ENCODE measurements at places on chromosomes 2 and 18.

- no peak for DNase-seq
Measured at GRCh38 chr2:241151934-241152660, 1.8 kb downstream of the PPP1R7 start.

DNA sequence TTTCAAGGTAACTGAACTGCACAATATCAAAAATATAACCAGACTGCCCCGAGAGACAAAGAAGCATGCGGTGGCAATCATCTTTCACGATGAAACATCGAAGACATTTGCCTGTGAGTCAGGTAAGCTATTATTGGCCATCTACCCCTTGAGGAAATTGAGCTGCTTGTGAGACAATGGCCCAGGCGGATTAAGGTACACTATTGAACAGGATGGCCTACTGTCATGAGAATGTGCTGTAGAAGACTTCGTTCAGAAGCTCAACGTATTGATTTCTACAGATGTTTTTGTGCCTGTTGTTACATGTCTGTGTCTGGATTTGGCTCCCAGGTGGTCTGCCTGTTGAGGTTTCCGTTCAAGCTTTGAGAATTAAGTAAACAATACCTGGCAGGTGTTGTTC is 198.7 kb downstream of the DOK6 start:
- DNase-seq = no peak

GRCh38 chr2:46847726-46848412 is 67.7 kb downstream of the MCFD2 start:
- no peak for DNase-seq

DNA sequence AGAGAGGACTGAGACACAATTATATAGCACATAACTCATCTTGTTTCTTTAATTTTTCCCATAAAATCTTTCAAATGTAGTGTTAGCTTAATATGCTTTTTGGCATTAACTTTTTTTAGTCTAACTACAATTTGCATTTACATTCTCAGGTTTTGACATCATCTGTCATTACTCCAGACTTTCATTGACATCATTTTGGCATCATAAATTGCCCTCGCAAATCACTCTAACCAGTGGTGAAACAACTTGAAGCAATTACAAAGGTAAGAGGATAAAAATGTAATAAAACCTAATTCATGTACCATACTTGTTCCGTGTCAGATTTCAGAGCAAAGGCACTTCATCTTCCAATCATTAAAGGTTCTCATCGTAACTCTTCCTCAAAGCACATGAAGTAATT is 41.4 kb downstream of the RFX8 start:
- DNase-seq = no peak

DNA sequence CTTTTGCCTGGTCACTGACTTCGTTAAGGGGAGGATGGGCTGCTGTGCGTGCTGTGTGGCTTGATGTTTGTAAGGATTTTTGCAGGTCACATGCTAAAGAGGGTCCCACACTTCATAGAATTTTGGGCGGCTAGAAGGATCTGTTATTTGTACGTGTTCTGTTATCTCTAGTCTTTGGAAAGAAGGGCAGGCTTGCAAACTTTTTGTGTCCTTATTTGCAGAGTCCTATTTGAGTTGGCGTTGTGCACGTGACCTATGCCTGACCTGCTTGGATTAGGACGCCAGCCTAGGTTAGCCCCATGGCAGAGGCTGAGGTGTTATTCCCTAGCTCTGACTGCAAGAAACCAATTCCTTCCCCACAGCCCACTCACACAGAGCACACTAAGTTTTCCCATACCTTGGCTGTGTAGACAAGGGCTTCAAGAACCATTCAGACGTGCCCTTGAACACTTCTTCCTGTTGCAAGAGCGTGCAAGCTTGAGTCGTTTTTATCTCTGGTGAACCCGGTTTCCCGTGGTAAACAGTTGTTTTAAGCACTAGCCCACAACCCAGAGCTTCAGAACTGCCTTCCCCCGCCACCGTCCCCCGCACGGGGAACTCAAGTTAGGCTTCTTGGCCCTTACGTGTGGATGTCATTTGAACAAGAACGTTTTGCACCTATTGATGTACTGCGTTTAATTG is 94.6 kb downstream of the LDLRAD4 start:
- no peak for DNase-seq

- DNase-seq = no peak
Measured at GRCh38 chr18:44759925-44760342, 79.2 kb downstream of the SETBP1 start.

DNA sequence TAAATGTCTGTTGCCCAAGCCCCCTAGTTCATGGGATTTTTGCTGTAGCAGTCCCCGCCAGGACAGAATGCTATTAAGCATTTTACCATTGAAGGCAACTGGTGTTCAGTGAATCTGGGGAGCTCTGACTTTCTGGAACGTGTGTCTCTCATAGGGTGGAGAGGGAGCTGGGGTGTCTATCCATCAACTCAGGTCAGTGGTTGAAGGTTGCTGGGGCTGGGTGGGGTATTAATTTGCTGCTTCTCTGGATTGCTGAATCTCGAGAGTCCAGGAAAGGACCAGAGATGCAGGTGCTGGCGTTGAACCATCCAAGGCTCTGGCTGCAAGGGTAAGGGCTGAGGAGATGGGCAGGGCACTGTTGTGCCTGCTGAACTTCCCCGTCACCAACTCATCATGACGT is 66.8 kb upstream of the NCK2 start:
- DNase-seq = no peak

GRCh38 chr18:69585696-69586095 is 185.0 kb downstream of the DOK6 start:
- no peak for DNase-seq

- no peak for DNase-seq
Measured at GRCh38 chr18:76099931-76100457, 395.0 kb downstream of the ZNF516 start.

DNA sequence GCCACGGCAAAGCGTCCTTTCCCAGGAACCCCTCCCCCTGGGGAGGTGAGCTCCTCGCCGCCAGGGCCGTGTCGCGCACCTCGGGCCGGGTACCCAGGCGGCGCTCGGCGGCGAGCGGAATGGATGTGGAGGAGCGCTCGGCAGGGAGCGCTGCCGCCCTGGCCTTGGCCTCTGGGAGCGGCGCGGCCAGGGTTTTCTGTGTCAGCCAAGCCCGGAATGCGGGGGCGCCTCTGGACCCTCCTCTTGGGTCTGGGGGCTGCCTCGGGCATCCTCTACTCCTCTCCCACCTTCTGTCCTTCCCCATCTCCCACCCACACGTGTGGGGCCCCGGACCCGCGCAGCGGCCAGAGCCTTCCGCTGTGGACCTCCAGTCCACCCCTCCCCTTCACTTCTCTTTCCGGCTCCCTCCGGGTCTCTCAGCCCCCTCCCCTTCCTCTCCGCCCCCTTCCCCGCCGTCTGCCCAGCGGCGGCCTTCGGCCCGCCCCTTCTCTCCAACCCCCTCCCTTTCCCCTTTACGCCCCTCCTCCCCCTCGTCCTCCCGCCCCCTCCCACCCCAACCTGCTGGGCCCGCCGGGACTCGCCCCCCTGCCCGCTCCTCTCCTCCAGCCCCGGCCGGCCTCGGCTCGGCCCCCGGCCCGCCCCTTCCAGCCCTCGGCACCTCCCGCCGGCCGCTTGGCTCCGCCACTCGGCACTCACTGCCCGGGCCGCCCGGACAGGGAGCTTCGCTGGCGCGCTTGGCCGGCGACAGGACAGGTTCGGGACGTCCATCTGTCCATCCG is at the start of gene MERTK:
Gene MERTK, plus strand, starts transcription at position 684 of the 779 bp plus-strand sequence. CDS start 129 bp downstream, outside the sequence.
- DNase-seq = peak; percentile 44

GRCh38 chr18:45197526-45197970 is 417.7 kb upstream of the SLC14A2 start:
- DNase-seq = no peak

- DNase-seq = no peak
Measured at GRCh38 chr2:58959996-58960395, 718.9 kb upstream of the FANCL start.

GRCh38 chr2:151802315-151802714 is 25.9 kb downstream of the ARL5A start:
- no peak for DNase-seq

DNA sequence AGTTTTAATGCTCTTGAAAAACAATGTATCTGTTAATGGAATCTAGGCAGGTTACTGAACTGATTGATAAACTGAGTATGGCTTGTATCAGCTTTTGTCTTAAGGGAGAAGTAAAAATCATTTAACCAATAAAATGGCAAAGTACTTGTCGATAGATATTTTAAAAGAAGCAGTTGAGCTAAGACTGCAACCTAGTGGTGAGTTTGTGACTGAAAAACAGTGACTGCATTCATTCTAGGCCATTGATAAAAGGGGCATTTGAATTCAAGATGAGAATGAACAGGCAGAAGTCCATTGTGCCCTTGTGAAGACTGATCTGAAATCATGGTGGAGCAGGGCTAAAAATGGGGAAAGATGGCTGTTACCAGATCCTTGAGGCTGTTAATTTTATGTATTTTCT is 59.4 kb upstream of the MSTN start:
- no peak for DNase-seq

GRCh38 chr2:6945087-6945813 is 28.0 kb downstream of the RNF144A start:
- DNase-seq = no peak

GRCh38 chr2:49801898-49802450 is 647.7 kb upstream of the FSHR start:
- DNase-seq = no peak

DNA sequence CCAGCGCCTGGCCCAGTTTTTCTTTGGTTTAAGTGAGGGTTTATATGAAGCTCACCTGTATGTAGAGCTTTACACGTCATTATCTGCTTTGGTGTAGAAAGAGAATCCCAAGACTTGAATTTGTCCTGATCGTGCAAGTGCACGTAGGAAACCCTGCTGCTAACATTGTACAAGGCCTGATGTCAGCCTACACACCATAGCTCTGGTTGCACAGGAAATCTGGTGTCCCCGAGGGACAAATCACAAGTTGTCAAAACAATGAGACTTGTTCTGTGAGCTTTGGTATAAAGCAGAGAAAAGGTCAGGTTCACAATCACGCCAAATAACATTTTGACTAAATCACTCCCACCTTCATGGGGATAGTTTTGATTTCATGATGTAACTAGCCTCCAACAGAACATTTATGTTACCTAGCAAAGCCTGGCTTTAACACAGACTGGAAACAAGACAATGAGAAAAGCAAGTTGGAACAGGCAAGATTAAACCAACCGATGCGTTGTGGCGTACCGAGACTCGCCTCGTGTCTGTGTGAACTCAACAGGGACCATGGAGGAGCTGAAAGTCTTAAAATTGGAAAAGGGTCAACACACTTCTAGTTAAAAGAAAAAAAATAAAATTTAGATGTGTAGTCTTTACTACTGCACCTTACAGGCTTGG is 41.4 kb downstream of the ZAP70 start:
- DNase-seq = no peak

DNA sequence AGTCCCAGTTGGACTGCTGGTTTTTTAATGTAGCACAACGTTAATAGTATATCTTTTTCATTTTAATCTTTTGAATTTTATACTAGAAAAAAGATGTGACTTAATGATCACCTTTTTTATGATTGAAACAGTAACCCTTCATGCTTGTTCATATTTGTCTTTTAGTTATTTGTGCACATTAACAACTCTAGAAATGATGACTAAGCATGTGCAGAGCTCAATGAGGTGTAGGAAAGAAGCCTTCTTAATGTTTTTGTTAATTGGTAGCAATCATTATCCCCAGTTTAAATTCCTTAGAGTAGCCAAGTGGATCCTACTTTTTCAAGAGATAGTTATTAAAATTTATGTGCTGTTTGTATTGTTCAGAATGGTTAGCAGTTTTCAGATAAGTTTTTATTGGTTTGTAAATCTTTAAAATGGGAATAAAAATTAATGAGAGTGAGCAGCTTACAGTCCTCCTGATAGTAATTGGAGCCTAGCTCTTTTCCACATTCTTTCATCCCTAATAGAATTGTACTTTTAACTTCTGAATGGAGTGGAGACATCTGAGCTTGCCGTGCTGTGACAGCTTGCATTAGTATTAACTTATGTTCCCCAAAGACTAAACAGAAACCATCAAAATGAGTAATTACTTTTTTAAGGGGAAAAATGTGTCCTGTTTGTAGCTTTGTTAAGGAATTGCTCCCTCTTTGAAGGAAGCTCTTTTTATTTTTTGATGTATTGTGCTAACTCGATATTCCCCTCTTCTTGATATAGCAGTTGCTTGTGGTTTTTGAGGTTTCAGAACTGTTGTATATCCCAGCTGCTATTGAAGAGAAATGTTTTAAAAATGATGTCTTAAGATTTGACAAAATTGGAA is 17.3 kb downstream of the PIK3C3 start:
- DNase-seq = no peak

GRCh38 chr2:42254186-42254895 is 85.2 kb downstream of the EML4 start:
- no peak for DNase-seq

- DNase-seq = no peak
Measured at GRCh38 chr2:143575340-143575739, 446.1 kb downstream of the ARHGAP15 start.

DNA sequence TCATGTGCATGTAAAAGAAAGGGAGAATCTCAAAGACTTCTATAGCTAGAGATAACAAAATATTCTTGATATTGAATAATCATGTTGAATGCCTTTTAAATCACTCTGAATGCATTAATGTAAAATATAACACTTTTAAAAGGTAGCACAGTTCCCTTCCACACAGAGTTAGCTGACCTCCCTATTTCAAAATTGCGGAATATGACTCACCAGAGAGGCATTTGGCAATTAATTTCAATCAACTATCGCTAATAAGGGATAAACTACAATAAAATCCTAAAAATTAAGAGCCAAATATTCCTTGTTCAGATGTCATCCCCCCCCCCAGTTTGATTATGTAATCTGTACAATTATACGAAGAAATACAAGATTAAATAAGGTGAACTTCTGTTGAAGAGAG is 29.3 kb downstream of the ZC3H15 start:
- no peak for DNase-seq

- DNase-seq = no peak
Measured at GRCh38 chr18:11268153-11268552, 118.8 kb upstream of the PIEZO2 start.

- DNase-seq = no peak
Measured at GRCh38 chr2:163943403-163944346, 207.9 kb upstream of the FIGN start.

DNA sequence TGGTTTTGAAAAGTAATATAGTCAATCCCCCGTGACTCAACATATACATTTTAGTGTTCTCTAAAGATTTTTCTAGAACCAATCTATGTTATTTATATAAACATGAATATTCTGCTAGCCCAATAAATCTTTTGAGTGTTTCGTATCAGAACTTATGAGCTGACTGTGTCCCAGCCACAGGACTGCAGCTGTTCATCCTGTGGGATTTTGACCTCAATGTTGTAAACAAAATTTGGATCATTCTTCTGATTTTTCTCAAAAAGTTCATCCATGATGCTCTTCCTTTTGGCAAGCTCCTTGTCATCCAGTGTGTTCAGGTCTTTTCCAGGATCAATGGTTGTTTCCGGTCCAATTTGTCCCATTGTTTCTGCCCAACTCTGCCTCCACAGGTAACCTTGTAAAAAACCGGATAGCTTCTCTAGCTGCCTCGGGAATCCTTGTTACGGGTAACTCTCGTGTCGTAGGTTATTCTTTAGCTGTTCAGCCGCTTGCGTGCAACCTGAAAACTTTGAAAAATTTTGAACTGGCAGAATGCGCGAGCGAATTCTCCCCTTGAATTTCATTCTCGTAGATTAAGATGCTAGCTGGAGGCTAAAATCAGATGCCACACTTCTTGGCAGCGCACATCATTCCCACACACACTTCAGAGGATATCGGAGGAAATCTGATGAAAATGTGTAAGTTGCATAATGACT is 195.2 kb downstream of the SH3BP4 start:
- no peak for DNase-seq

All from cortex of kidney (tissue), 1 donor.